ENCODE measurements at places on chromosomes 13 and 19.

GRCh38 chr13:57640607-57641006 is 9.1 kb downstream of the PCDH17 start:
- DNase-seq, result no peak

DNA sequence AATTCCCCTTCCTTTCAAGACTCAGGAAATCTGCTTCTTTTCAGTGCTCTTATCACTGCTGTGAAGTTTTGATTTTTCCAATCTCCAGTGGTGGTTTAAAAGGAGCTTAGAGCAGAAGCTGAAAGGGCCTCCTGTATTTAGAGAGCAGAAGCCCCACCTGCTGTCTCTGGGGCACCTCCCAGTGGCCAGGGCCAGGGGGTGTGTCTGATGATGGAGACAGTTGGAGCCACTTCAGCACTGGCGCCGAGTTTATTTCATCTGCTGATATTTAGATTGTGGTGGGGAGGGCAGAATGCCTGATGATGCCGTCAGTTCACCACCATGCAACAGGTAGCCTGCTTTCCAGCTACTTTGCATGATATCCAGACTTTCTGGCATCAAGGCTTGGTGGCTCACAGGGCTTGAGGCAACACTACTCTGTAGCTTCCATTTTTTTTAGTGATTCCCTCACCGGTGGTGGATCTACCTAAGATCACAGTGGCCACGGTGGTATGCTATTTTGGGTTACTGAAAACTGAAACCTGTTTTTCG is 371.9 kb downstream of the KCNRG start:
- peak; percentile 40 for DNase-seq

DNA sequence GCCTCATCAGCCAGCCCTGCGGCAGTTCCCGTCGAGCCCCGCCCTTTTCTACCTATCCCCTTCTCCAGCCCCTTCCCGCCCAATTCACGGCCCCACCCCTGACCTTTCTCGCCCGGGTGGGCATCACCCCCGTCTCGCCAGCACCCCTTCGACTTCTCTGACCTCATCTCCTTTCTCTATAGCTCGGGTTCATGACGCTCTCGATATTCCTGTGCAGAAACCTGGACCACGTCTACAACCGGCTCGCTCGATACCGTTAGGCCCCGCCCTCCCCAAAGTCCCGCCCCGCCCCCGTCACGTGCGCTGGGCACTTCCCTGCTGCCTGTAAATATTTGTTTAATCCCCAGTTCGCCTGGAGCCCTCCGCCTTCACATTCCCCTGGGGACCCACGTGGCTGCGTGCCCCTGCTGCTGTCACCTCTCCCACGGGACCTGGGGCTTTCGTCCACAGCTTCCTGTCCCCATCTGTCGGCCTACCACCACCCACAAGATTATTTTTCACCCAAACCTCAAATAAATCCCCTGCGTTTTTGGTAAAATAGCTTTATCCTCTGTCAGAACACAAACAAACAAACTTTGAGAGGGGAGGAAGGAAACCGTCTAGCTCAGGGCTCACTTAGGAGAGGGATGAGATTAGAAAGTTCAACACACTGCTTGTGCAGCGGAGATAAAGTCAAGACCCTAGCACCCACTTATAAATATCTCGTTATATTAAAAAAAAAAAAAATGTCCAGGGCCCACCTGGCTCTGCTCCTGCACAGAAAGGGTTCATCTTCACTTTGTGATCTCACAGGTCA is 5.1 kb downstream of the CD37 start:
- DNase-seq, result no peak

DNA sequence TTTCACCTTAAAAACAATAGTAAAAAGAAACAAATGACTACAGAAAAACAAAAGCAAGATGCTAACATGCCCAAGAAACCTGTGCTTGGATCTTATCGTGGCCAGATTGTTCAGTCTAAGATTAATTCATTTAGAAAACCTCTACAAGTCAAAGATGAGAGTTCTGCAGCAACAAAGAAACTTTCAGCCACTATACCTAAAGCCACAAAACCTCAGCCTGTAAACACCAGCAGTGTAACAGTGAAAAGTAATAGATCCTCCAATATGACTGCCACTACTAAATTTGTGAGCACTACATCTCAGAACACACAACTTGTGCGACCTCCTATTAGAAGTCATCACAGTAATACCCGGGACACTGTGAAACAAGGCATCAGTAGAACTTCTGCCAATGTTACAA is 6.0 kb downstream of the CKAP2 start:
- no peak for DNase-seq

DNA sequence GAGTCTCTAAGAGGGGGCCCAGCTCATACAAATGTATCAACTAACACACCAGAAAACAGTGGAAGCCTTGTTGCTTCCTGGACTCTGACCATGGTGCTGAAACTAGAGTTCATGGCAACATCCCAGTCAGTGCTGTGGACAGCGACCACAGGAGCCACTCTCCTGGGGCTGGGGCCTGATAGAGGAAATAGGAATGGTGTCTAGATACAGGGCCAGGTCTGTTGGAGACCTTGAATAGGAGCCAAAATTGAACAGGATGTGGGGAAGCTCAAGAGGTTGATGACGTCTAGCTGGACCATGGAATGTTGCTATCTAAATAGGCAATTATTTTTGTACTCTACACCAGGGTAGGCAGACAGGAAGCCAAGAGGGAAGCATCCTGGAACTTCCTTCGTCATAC is 21.7 kb downstream of the LILRB4 start:
- no peak for DNase-seq

- DNase-seq, result no peak
These were observed 134.7 kb upstream of the SLITRK5 start for GRCh38 chr13:87536499-87536898.

DNA sequence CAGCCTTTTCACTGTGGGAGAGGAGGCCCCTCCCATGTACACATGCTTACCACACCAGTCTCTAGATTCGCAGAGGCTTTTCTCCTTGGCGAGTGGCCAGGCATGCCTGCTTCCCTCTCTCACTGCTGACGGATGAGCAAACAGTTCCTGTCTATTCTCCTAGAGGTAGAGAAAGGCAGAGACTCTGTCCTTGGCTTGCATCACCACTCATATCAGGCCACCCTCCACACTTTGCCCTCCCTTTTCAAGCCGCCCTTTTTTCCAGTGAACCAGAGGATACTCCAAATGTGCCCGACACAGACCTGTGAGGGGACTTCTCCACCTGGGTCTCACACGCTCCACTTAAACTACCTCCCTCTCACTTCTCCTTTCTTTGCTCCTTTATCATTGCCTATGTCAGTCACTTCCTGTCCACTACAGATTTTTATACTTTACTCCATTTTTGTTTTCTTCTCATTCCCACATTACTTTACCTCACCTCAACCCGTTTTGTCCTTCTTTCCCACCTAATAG is 284.6 kb downstream of the DNAJC15 start:
- peak; percentile 93 for DNase-seq

DNA sequence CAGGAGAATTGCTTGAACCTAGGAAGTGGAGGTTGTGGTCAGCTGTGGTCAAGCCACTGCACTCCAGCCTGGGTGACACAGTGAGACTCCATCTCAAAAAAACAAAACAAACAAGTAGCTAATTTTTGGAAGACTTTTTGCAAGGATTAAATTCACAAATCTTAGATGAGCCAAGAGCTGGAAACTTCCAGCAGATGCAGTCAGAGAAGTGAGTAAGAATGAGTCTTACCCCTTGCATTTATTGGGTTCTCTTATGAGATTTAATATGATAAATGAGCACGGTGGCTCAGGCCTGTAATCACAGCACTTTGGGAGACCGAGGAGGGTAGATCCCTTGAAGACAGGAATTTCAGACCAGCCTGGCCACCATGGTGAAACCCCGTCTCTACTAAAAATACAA is 44.9 kb upstream of the NBEA start:
- no peak for DNase-seq

DNA sequence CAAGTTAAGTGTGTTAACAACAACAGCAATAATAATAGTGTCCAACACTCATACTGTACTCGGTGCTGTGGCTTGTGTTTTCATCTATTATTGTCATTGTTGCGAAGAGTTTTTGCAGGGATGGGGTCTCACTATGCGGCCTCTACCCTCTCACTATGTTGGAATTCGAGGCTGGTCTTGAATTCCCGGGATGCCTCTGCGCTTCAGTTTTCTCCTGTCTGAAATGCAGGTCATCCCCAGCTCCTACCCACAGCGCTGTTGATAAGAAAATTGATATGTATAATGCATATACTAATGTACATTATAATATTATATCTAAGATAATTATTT is 4.9 kb upstream of the SBK3 start:
- DNase-seq, result no peak

GRCh38 chr13:44768239-44768638 is 192.1 kb upstream of the TSC22D1 start:
- no peak for DNase-seq

DNA sequence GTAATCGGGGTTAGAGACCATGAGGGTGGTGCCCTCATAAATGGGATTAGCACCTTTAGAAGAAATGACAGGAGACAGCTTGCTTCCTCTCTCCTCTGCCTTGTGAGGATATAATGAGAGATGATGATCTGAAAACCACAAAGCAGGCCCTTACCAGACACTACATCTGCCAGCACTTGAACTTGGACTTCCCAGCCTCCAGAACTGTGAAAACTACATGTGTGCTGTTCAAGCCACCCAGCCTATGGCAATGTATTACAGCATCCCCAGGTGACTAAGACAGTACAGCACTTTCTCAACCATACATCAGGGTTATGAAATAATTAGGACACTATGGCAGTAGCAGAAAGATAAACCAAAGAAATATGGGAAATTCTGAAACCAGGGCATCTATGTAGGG is 7.4 kb downstream of the ZNF564 start:
- DNase-seq, result peak; percentile 19

- no peak for DNase-seq
These were observed 1.3 kb downstream of the GNG8 start for GRCh38 chr19:46634656-46635218.

GRCh38 chr19:19280561-19280960 is 7.5 kb upstream of the TM6SF2 start:
- peak; percentile 80 for DNase-seq
